KG1 (cell line): ENCODE measurements at places on chromosomes 13 and 19.

DNA sequence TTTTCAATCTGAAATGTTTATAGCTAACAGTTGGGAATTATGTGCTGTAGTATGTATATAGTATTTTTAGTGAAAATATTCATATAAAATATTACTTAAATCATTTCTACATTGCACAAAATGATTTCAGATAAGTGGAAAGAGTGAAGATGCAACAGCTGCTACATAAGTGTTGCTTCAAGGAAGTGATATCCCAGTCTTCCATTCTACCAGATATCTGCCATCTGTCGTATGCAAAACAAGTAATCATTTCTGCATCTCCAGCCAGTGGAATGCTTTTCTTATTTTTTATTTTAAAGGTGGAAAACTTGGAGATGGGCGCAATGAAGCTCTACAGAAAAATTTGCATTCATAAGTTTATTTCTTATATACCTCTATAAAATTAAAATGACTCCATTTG, 152.5 kb upstream of the MAB21L1 start:
- no peak for DNase-seq

DNA sequence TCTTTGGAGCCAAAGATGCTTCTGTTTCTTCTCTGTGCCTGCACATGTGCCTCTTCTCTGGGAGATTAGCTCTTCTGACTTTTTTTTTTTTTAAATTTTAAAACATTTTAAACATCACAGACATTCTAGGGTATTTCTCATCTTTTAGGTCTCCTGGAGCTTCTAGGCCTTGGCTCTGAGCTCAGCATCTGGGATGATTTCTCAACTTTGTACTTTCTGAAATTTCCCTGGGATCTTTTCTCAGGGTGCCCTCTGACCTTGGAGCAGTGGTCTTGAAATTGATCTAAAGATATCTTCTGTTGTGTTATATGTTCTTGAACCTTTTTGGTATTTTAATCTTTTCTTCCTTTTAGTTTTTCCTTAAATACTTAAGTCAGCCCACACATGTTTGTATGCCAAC, 6.2 kb downstream of the WASF3 start:
- no peak for DNase-seq

DNA sequence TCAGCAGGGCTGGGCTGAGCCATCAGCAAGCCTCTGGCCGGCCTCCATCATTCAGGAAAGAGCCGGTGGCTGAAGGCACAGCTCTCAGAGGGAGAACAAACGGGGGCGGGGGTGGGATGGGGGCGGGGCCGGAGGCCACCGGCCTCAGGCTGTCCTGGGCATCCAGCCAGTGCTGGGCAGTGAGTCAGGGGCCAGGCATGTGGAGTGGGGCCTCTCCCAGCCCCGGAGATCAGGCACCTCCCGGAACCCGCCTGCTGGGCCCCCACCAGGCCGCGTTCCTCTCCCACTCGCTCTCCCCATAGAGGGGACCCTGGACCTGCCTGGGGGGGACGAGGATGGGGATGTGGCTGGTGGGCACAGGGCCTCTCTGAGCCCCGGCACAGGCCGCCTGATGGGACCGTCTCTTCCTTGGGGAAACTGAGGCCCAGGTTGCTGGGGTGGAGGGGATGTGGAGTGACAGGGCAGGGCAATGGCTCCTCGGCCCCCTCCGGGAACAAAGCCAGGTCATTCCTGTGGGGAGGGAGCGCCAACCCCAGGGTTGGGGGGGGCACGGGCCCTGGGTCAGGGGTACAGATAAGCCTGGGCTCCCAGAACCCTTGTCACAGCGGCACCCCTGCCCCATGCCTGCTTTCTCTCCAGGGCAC, 12.9 kb downstream of the SPC24 start:
- DNase-seq, result no peak

GRCh38 chr13:110471156-110471832, 90.2 kb downstream of the RAB20 start:
- DNase-seq, result no peak

- DNase-seq, result no peak
These were observed 3.0 kb upstream of the AKAP8L start for GRCh38 chr19:15421721-15422260.

DNA sequence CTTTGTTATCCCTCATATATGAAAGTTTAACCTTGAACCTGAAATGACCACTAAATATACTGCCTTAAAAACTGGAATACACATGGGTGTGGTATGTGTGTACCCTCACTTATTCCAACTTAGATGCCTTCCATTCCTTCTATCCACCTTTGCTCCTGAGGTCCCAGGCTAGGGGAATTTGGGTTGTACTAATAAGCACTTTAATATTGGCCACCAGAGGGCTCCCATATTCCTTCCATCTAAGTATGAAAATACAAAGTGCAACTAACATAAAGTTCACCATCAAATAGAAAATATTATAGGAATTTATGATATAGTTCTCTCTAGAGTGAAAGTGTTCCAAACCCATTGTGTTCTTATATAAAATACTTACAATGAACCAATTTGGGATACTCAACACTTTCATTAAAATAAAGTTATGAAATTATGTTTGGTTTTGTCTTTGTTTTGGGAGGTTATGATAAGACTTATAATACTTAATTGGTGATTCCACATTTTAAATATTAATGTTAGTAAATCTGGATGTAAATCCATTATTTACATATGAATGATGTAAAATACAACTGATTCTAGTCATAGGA, 62.3 kb downstream of the ITGBL1 start:
- no peak for DNase-seq

- no peak for DNase-seq
These were observed 512 bp downstream of the CC2D1A start for GRCh38 chr19:13906521-13906904.

DNA sequence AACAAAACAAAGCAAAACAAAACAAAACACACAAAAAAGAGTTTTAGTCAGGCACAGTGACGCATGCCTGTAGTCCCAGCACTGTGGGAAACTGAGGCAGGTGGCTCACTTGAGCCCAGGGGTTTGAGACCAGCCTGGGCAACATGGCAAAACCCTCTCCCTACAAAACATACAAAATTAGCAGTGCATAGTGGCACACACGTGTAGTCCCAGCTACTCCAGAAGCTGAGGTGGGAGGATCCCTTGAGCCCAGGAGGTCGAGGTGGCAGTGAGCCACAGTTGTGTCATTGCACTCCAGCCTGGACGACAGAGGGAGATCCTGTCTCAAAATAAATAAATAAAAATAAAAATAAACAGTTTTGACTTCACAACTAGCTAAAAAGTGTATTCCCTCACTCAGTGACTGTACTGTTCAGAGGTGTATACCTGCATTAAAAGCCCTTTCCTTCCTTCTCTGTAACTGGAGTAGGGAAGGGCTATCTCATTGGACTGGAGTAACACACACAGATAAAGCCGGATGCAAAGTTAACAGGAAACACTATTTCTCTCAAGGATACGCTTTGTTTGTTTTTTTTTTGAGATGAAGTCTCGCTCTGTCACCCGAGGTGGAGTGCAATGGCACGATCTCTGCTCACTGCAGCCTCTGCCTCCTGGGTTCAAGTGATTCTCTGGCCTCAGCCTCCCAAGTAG, 3.7 kb upstream of the BAX start:
- no peak for DNase-seq

- DNase-seq, result no peak
These were observed 10.3 kb downstream of the VSTM2B start for GRCh38 chr19:29535984-29536508.

DNA sequence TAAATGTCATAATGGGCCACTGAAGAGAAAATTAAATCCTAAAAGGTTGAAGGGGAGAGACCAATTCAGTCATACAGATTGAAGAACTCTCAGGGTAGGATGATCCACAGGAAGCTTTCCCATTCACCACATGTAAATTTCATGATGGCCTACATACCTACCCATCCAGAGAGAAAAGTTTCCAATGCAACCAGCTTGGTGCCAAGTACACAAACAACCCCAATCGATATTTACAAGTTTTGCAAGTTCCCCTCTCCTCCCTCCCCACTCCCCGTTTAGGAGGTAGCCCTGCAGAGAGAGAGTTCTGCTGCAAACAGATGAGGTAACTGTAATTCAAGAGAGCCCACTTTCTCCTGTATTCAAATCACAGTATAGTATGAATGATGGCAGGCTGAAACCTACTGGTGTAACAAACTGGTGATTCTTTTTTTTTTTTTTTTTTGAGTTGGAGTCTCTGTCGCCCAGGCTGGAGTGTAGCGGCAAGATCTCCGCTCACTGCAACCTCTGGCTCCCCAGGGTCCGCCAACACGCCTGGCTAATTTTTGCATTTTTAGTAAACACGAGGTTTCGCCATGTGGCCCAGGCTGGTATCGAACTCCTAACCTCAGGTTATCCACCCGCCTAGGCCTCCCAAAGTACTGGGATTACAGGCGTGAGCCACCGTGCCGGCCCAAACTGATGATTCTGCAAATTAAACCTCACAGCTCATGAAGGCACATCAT, 14.4 kb downstream of the FOXO1 start:
- DNase-seq, result no peak

- no peak for DNase-seq
These were observed 6.8 kb downstream of the FAM98C start for GRCh38 chr19:38409631-38410133.

GRCh38 chr13:72071713-72072112, 204.7 kb upstream of the DACH1 start:
- no peak for DNase-seq

GRCh38 chr13:112966776-112967175, 2.2 kb upstream of the MCF2L start:
- DNase-seq, result no peak
